ENCODE measurements at places on chromosomes 5 and 9. TPM values are rescaled to one million over a fixed set of nuclear protein-coding genes. Genes with fewer than 3 reads are reported as not detected.

Gene IFNK
- total RNA-seq: not detected

Gene TXNDC8
- total RNA-seq: not detected

Gene HAVCR2
- total RNA-seq: 0.05 TPM

Gene IFNB1
- not detected for total RNA-seq

Gene PCDHGA7
- total RNA-seq: 0.91 TPM

Gene BARHL1
- not detected for total RNA-seq

Gene ADAMTS2
- 4.9 TPM for total RNA-seq

Gene C8G
- total RNA-seq: not detected

DNA sequence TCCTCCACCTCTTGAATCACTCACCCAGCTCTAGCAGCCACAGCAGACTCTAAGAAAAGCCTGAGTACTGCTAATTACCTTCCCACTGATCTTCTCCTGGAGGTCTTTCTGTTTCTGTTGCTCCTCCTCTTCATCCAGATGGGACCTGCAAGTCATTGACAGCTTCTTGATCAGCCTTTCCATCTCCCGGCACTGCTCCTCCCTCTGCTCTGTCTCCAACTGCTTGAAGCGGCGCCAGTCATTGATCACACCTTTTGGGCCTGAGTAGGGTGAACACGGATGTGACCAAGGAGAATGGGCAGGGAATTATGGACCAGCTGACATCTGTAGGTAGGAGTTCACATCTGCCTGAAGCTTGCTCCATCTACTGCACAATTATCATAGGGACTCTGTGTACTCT, 5.5 kb downstream of the PDCL start:
- no peaks in the 10 kb centered on the region for H3K27me3 ChIP-seq
- H3K36me3 ChIP-seq: peaks cover 40% of the 10 kb centered on the region
- H3K4me3 ChIP-seq: no peak overlapping the region
- no peak overlapping the region for H3K27ac ChIP-seq

- no peak overlapping the region for H3K4me3 ChIP-seq
- peaks cover 9% of the 10 kb centered on the region for H3K27me3 ChIP-seq
- no peaks in the 10 kb centered on the region for H3K36me3 ChIP-seq
- peaks cover 30% of the 10 kb centered on the region for H3K4me1 ChIP-seq
Measured at GRCh38 chr5:113489299-113489698, 1.0 kb upstream of the MCC start.

- H3K36me3 ChIP-seq: no peaks in the 10 kb centered on the region
- no peak overlapping the region for H3K4me3 ChIP-seq
- H3K27me3 ChIP-seq: no peaks in the 10 kb centered on the region
Measured at GRCh38 chr9:99000476-99001395, 57.0 kb downstream of the COL15A1 start.

- no peaks in the 10 kb centered on the region for H3K36me3 ChIP-seq
- peak; percentile 85 for DNase-seq
- peaks cover 39% of the 10 kb centered on the region for H3K4me1 ChIP-seq
- H3K4me3 ChIP-seq: no peak overlapping the region
Measured at GRCh38 chr5:17398431-17398830, 99.6 kb upstream of the TAF11L2 start.

DNA sequence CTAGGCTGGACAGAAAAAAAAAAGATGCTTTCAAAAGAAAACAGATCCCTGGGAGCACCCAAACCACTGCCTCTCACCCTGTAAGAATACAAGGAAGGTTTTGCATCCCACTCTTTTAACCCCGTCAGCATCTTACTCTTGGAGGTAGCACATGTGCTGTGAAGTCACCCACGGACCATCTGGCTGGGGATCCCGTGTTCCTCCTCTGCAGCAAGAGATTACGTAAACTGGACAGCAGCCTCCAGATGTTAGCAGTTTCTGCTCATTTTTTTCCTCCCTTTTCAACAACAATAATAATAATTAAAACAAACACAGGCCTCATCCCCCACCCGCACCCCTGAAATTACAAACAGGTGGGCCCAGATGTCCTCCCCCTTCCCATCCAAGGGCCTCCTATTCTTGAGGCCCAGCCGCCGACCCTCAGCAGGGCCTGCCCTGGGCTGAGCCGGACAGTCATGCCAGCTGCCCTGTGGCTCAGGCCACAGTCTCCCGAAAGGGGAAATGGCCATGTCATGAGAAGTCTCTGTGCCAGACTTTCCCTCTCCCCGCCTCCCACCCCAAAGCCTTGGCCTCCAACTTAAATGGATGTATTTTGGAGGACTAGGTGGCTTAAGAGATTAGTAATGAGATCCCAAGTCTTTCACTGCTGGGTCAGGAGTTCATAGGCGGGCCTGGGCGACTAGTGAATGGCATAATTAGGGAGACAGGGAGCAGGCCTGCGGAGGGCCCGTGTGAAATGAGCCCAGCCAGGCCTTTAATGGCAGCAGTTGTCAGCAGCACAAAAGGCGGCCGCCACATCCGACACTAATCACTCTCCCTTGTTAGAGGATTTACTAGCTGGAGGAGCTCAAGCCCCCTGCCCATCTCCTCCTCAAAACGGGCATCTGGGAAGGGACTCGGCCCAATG, 165.1 kb downstream of the PAPPA start:
- H3K27me3 ChIP-seq: no peaks in the 10 kb centered on the region
- no peak for DNase-seq
- no peak overlapping the region for H3K4me3 ChIP-seq
- H3K4me1 ChIP-seq: peaks cover 14% of the 10 kb centered on the region

DNA sequence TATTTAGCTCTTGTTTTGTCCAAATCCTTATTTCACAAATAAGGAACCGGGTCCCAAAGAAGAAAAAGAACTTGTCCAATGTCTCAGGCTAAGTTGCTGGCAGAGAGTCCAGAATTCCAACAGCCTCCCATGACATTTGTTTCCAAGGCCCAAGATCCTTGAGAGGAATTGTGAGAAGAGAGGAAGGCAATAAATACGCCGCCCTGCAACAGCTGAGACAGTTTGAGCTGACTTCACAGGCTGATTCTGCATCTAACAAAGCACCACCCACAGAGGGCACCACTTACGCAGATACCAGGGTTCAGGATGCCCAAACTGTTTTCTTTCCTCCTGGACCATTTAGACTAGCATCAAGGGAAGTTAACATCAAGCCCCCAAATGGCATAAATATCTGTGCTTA, 211.3 kb downstream of the FAM114A2 start:
- H3K4me3 ChIP-seq: no peak overlapping the region
- no peak overlapping the region for H3K27ac ChIP-seq
- H3K36me3 ChIP-seq: no peaks in the 10 kb centered on the region
- no peak for DNase-seq
- no peaks in the 10 kb centered on the region for H3K4me1 ChIP-seq
- H3K27me3 ChIP-seq: peaks cover 7% of the 10 kb centered on the region

DNA sequence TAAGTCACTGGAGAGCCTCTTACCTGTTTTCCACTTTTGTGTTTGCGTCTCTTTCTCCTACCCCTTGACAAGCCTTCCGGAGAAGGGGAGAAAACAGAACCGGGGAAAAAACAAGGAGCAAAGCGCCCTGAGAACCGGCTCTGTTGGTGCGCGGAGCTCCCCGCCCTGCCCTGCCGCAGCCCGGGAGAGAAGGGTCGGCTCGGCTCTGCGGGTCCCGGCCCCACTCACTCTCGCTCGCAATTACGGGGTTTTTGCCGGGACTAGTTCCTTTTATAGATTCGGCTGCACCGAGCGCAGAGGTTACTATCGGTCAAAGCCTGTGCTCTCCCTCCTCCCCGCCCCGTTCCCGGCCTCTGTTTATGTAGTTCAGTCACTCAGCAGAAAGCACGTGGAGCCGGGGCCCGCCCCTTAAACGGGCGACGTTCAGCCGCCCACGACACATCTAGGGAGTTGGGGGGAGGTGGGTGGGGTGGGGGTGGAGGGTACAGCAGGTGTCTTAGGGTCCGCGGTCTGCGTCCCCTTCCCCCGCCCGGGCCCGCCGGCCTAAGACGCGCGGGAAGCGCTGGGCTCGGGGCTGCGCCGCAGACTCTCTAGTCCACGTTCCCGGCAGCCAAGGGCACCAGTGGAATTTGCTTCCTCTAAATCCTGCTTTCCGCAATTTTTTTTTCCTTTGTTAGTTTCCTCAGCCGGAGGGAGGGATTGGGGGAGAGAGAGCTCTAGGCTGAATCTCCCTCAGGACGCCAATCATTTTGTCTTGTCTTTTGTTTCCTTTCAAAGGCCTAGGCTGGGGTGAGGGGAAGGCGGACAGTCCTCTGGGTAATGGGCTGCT, at the start of gene ABCA1:
Gene ABCA1 (minus strand): TSS at position 244 of the 829 bp plus-strand sequence. CDS start 24,476 bp downstream, outside the sequence.
- H3K4me1 ChIP-seq: peaks cover 22% of the 10 kb centered on the region
- DNase-seq: peak; percentile 79
- H3K36me3 ChIP-seq: no peaks in the 10 kb centered on the region

DNA sequence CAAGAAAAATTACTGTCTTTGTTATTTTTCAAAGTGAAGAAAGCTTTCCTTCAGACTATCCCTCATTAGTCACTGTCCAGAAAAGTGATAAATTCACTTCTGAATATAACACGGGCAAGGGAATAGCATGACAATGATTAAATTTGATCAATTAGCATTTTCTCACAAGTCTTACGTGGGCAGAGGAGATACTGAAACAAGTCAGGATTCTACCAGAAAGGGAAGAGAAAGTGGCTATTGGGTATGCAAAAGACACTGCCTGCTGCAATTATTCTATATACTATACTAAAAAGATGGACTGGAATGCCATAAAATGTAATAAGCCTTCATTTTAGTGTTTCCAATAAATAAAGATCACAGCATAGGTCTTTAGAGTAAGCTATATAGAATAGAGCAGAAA, 7.4 kb downstream of the COX7C start:
- H3K27me3 ChIP-seq: 0 out of 2 replicates have a peak, but pooled peaks cover 3% of the 10 kb centered on the region
- H3K4me1 ChIP-seq: no peaks in the 10 kb centered on the region
- H3K27ac ChIP-seq: no peak overlapping the region

DNA sequence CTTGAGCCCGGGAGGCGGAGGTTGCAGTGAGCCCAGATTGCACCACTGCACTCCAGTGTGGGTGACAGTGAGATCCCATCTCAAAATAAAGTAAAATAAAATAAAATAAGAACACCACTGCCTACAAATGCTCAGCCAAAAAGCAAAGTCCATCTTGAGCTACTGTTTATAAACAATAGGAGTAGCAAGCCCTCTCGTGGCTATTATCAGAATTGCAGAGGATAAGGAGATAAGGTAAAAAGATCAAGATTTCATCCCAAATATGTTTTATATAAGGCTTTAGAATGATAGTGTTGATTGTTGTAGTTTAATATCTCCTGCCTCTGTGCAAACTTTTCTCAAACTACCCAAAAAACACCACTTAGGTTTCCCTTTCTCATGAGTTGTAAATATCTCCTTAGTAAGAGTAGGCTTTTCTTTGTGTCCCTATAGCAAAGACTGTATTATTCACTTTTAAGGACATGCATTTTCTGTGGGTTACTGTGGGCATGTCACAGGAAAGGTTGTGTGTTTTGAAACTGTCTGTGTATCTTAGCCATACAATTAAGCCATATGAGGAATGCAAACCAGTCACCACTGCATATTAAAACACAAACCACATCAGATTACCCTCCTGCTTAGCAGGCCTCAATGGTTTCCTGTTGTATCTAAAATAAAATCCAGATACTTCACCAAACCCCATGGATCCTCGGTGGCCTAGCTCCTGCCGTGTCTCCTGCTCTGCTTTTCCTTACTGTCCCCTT, 31.8 kb upstream of the CKS2 start:
- H3K27me3 ChIP-seq: no peaks in the 10 kb centered on the region
- H3K4me3 ChIP-seq: no peak overlapping the region
- DNase-seq: no peak
- H3K27ac ChIP-seq: no peak overlapping the region
- no peaks in the 10 kb centered on the region for H3K36me3 ChIP-seq
- no peaks in the 10 kb centered on the region for H3K4me1 ChIP-seq
